ENCODE measurements at places on chromosomes 1 and 21.
A peak's percentile ranks its signal among the peaks of the same experiment; 100 is the strongest.

GRCh38 chr1:19757641-19758040 lies 42.1 kb downstream of the TMCO4 start:
- DNase-seq, result no peak

- DNase-seq, result no peak
These were observed 53.9 kb upstream of the AKT3 start for GRCh38 chr1:243903895-243904294.

DNA sequence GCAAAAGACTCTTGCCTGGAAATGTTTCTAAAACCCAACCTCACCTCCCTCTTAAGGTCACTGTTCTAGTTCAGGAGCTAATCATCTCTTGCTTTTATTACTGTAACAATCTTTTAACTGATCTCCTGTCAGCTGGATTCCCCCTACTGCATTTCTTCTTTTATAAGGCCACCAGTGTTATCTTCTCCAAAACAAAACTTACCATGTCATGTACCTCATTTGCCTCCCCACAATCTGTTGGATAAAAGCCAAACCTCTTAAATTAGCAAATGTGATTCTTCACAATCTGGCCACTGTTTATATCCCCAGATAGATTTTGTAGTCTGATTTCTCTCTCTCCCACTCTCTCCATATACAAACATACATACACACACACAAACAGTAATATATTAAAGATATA lies 143.3 kb downstream of the DENND1B start:
- no peak for DNase-seq

GRCh38 chr1:153774026-153774595 lies 1.1 kb upstream of the SLC27A3 start:
- DNase-seq, result no peak

DNA sequence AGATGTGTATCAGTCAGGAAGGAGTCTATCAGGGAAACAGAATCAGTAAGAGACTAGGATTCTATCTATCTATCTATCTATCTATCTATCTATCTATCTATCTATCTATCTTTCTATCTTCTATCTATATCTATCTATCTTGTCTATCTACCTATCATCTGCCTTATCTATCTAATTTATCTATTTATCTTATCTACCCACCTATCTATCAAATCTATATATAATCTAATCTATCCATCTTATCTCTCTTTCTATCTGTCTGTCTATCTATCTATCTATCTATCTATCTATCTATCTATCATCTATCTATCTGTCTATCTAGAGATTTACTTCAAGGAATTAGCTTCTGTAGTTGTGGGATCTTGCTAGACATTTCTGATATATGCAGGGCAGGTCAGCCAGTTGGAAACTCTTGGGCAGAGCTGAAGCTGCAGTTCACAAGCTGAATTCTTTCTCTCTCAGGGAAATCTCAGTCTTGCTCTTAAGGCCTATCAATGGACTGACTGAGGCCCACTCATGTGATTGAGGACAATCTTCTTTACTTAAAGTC lies 140.2 kb upstream of the JUN start:
- DNase-seq, result no peak

DNA sequence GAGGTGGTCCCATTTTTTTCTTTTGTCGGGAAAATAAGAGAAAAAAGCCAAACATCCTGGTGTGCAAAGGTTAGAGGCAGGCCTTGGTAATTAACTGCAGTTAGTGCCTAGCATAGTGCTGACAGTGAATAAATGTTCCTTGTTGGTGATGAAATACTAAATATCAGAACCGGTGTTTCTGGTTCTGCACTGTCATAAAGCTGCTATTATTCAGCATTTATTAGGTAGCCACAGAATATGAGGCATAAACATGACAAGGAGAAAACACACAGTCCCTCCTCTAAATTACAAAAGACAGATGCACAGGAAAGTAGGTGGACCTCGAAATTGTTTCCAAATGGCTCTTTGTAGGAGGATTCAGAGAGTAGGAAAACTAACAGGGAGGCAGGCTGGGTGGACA lies 122.0 kb upstream of the ADGRL2 start:
- DNase-seq, result no peak

- DNase-seq, result no peak
These were observed 5.6 kb upstream of the LACTBL1 start for GRCh38 chr1:22978299-22978698.

DNA sequence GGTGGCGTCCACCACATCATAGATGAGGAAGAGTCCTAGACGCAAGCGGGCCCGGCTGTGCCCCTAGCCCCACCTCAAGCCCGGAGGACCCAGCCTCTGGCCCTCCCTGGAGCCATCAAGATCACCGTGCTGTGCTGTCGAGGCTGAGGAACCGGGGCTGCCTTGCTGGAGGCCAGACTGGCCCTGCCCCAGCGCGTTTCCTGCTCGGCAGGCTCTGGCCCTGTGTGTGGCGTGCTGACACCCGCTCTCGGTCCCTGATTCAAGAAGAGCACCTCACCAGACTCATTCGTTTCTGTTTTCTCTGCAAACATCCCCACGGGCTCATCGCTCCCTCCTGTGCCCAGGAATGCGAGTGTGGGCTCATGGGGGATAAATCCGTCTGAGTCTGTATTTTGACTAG lies 51.1 kb downstream of the GLIS1 start:
- no peak for DNase-seq

GRCh38 chr21:46124083-46124925 lies 26.4 kb downstream of the COL6A2 start:
- DNase-seq, result no peak

DNA sequence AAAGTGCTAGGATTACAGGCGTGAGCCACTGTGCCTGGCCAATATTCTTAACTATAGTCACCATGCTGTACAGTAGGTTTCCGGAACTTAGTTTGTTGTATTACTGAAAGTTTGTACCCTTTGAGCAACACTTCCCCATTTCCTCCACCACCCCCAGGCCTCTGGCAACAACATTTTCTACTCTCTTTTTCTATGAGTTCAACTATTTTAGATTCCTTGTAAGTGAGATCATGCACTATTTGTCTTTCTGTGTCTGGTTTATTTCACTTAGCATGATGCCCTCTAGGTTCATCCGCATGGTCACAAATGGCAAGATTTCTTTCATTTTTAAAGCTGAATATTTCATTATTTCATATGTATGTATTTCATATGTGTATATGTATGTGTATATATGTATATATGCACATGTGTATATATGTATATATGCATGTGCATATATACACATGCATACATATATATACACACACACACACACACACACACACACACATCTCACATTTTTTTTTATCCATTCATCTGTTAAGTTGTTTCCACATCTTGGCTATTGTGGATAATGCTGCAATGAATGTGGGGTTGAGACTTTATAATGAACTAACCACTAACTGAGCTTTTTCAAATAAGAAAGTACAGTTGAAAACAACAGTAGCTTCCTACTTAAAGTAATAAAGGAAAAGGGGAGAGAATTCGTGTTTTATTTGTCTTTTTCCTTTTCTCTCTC lies 256.8 kb upstream of the C1orf105 start:
- DNase-seq, result no peak

DNA sequence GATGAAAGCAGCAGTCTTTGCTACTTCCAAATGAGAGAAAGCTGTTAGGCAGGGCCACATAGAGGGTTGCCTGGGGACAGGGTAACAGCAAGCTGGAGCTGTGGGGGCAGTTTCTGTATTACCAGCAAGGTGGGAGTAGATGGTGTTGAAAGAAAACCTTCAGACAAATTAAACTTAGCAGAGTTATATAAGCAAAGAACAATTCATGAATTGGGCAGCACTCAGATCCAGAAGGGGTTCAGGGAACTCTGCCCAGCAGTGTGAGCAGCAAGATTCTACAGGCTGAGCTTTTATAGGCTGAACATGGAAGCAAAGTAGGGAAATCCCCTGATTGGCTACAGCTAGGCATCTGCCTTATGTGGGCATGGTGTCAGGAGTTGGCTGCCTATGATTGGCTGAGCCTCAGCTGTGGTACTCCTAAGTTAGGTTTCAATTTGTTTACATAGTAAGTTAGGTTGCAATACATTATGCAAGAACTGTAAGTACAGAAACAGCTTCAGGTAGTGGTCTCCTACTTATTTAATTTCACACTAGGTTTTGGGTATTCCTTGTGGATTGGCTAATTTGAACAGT lies 64.1 kb upstream of the TMPRSS2 start:
- DNase-seq, result no peak

DNA sequence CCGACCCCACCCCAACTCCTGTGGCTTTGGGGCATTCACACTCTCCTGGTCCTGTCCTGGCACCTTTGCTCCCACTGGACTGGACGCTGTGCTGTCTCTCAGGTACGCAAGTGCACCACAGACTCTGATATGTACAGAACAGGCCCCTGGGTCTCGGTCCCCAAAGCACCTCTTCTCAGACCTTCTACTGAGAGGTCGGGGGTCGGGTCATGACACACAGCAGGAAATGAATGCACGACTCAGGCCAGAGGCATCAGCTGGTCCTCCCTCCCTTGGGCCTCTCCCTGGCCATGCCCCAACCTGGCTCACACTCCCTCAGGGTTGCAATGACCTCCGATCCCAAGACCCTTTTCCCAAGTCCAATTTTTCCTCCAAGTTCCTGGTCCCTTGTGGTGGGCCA lies 1.8 kb upstream of the KRTAP10-12 start:
- no peak for DNase-seq

- no peak for DNase-seq
These were observed 122.5 kb upstream of the KCNJ15 start for GRCh38 chr21:38134084-38134873.

DNA sequence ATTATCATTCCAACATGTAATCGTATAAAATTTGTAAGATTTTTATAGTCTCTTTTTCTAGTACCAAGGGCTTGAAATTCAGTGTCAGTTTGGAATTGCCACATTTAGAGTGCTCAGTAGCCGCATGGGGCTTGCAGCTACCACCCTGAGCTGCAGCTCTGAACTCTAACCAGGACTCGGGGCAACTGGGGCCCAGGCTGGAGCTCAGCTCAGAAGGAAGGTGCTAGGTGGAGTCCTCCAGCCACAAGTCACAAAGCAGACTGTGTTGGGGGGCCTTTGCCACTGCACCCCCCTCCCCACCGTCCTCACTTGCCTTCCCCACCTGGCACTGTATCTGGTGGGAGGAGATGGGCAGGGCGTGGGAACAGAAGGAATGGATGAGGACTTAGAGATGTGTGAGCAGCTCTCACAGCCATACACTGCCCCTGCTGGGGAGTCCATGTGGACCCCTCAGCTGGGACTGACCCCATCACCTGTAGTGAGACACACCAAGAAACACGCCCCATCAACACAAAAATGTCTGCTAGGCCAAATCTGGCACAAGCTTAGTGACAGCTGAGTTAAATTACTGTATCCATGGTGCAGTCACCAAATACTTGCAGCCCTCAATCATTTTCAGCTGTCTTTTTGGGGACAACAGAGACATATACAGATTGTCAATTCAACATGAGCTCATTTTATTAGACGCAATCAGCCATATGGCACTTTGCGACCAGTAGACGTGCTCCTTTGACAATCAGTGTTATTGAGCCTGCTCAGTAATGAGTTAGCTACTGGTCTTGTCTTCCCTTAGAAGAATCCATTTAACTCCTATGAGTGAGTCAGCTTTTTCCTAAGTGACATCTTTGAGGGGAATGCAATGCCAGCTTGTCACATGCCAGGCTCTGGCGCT lies 241.7 kb upstream of the RAB4A start:
- DNase-seq, result no peak

- DNase-seq, result no peak
These were observed 3.2 kb downstream of the CYP4B1 start for GRCh38 chr1:46802081-46802480.

DNA sequence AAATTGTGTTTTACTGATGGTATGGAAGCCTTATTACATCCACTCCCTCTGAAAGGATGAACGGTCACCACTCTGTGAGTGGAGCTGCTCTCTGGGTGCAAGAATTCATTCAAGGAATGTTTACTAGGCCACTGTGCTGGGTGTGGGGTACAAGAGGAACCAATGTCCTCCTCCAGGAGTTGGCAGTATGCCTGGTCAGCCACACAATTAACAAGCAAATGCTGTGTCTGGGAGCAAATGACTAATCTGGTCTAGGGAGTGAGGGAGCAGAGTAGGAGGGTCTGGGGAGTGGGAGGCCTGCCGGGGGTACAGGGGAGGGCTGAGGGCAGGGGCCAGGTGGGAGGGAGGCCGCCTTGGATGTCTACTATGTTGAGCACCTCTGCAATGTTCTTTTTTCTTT lies 27.2 kb upstream of the TDRD10 start:
- DNase-seq, result no peak

- DNase-seq, result no peak
These were observed 107.7 kb downstream of the CLDN17 start for GRCh38 chr21:30058928-30059327.

GRCh38 chr21:44517175-44517899 lies 22.7 kb downstream of the KRTAP10-1 start:
- DNase-seq, result peak; percentile 59

- no peak for DNase-seq
These were observed 60.8 kb upstream of the F3 start for GRCh38 chr1:94602316-94602715.

DNA sequence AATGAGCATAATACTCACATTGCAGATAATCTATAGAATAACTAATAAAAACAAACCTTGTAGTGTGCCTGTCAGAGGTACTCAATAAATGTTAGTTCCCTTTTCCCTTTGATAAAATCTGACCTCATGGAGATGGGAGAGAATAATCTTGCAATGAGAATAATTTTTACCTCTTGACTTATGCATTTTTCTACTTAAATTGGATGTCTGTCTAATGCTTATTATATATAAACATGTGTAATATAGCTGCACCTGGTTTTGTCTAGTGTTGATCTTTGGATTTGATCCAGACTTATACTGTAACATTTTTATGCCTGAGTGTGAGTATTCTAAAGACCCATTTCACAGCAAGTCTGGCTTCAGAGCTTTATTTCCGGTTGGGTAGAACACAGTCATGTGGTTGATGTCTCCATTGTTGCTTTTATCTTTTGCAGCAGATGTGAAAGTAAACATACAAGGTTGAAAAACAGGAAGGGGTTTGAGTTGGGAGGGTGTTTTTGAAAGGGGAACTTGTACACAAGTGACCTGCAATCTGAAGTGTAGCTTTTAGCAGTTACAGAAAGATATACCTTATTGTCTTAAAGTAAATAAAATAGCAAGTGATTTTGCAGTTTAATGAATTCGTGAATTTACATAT lies 12.4 kb downstream of the EPB41 start:
- DNase-seq, result no peak

GRCh38 chr1:157770442-157771043 lies 6.4 kb downstream of the FCRL2 start:
- DNase-seq, result peak; percentile 28

DNA sequence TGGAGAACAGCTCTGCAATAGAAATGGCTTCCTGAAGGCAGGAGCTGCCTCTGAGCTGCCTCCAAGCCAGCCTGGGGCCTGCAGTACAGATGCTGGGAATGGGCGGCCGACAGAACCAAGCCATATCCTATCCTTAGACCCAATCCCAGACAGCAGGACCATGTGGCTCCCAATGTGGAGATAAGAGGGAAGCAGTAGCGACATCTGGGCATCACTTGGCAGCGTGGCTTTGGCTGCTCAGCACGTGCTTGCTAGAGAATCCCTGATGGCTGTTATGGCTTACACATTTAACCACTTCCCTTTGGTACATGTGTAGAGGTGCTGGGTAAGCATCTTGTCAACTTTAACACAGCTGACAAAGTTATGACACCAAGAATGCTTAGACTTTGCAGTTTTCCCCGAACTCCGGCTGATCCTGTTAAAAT lies 87.7 kb downstream of the MAN1C1 start:
- DNase-seq, result no peak

GRCh38 chr1:23824711-23825075 lies 536 bp downstream of the HMGCL start:
- no peak for DNase-seq

Data from iPS DF 19.7 (cell line).